Stimulated activated memory B cell treated with anti-CD40 and anti-IgM and Interleukin-4, amounts not matched to agents 10 μg/mL and 1 μg/mL and 100 μg/mL, for 72 hours (primary cell): ENCODE measurements at places on chromosomes 7 and 10.

DNA sequence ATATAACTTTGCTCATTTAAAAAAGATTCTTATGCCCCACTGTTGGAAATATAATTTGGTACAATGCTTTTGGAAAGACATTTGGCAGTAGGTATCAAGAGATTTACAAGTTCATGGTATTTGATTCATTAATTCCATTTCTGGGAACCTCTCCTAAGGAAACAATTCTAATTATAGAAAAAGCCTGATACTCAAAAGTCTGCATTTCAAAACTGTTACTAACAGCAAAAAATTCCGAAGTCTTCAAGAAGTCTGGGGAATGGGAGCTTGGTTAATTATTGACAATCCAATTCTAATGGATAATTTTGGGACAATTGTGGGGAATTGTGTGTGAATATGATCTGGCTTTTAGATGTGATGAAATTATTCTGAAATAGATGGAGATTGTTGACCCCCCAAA is 59.6 kb downstream of the HDAC9 start:
- H3K27me3 ChIP-seq: no peaks in the 10 kb centered on the region
- peak overlapping the region; percentile 83 for H3K27ac ChIP-seq
- peaks cover 57% of the 10 kb centered on the region for H3K4me1 ChIP-seq
- no peak overlapping the region for H3K4me3 ChIP-seq
- no peak for ATAC-seq

DNA sequence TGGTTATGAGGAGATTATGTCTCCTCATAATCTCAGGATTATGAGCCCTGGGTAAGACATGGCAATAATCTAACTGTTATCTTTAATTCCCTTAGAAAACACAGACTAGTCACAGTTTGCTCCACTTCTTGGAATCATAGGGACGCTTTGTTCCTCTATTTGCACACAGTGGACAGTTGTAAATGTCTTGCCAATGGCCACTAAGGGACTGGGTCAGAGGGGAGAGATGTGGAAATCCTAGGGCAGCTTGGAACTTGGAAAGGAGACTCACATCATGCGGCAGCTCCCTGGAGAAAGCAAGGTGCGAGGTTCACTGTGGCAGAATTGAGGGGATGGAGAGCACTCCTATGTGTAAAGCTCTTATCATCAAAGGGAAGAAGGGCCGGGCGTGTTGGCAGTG is 266.1 kb downstream of the PRPF18 start:
- peaks cover 38% of the 10 kb centered on the region for H3K27me3 ChIP-seq
- no peak for ATAC-seq
- H3K27ac ChIP-seq: no peak overlapping the region
- no peak overlapping the region for H3K4me3 ChIP-seq
- no peaks in the 10 kb centered on the region for H3K36me3 ChIP-seq

DNA sequence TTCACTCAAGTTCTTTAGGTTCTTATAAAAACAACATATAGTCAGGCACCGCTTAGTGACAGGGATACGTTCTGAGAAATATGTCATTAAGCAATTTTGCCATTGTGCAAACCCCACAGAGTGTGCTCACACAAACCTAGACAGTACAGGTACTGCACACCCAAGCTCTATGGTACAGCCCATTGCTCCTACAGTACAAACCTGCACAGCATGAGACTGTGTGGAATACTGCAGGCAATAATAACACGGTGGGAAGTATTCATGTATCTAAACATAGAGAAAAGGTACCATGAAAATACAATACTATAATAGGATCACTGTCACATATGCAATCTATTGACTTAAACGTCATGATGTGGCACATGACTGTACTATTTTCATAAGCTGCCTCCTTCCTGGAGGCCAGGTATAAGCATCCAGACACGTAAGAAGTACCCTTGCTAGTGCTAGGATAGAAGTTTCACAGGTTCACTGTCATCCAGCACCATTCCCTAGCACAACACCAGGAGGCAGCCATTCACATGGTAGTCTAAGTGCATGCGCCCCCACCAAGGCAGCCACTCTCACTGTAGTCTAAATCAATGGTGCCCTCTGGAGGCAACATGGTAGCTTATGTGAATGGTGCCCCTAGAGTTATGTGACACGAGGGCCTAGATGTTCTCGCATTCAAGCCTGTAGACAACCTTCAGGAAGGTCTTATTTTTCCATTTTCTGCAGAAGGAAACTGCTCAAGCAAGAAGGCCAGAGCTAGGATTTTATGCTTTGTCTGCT is 98.5 kb downstream of the ARHGAP22 start:
- H3K27ac ChIP-seq: no peak overlapping the region
- H3K4me1 ChIP-seq: peaks cover 17% of the 10 kb centered on the region
- H3K36me3 ChIP-seq: no peaks in the 10 kb centered on the region
- H3K4me3 ChIP-seq: no peak overlapping the region
- peak; percentile 18 for ATAC-seq

DNA sequence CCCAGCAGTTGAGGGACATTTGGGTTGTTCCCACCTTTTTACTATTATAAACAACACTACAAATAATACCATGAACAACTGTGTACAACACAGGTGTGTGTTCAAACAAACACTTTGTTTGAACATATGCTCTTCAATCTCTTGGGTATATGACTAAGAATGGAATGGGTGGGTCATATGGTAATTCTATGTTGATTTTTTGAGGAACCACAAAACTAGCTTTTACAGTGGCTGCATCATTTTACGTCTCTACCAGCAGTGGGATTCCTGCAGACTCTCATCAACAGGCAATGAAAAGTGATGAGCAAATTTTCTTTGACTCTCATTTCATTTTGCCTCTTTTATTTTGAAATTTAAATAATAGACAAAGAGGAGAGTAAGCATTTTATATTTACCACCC is 116.9 kb upstream of the KLF14 start:
- H3K36me3 ChIP-seq: peaks cover 28% of the 10 kb centered on the region
- H3K4me3 ChIP-seq: no peak overlapping the region

DNA sequence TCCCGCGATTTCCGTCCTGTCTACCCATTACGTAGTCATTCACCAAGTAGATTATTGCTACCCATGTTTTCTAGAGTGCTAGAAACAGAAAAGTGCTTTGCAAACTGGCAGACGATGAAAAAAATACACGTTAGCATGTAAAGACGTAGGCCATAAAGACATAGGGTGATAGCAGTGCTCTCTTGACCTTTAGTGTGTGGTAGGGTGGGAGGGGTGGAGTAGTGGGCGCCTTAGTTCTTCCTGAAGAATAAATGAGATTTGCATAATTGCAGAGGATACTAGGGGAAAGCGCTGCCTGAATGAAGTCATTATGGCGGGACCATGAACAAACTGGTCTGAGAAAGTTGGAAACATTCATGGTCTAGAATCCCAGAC is 948 bp downstream of the ZNF485 start:
- H3K36me3 ChIP-seq: peaks cover 42% of the 10 kb centered on the region
- H3K4me1 ChIP-seq: peaks cover 37% of the 10 kb centered on the region
- ATAC-seq: no peak
- peaks cover 3% of the 10 kb centered on the region for H3K27me3 ChIP-seq
- H3K27ac ChIP-seq: peak overlapping the region; percentile 78
- peak overlapping the region; percentile 69 for H3K4me3 ChIP-seq
